ENCODE measurements at places on chromosomes 5 and 9.

DNA sequence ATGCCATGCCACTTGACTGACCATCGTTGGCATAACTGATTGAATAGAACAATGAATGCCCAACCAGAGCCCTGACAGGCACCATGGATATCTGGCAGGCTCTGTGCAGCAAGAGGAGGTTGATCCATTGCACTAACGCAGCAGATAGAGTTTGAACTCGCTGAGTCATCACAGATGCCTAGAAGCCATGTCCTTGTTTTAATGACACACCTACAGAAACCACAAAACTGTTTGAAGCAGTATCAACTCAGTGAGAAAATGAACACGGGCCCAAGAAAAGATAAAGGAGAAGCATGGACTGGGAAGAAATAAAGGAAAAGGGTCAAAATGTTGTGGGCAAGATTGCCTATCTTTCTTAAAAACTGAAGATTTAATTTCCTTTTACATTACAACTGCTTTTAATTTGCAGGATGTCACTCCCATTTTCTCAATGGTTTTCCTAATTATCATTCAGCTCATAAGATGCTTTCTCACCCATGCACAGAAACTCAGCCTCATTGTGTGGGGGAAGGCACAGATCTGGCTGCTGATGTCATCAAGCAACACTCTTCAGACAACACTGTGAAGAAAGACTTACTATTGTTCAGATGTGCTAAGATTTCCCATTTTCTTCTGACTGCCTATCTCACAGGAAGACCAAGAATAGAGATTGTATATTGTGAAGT is 129.0 kb downstream of the PIK3R1 start:
- peak; percentile 41 for DNase-seq

DNA sequence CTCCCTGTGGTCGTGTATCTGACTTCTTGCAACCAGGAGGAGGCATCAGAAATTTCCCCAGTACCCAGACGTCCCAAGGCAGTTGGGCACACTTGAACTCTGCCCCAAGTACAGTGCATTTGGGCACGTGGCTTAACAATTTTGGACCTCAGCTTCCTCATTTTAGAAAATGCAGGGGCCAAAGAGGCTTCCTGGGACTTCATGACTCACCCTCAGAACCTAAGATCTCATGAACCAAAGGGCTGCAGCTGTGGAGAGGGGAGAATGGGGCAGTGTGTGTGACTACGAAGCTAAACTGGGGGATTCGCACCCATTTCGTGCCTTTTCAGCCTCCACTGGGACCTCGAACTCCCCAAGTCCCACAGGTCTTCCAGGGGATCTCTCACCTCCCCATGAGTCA is 59.2 kb downstream of the SYK start:
- no peak for DNase-seq

DNA sequence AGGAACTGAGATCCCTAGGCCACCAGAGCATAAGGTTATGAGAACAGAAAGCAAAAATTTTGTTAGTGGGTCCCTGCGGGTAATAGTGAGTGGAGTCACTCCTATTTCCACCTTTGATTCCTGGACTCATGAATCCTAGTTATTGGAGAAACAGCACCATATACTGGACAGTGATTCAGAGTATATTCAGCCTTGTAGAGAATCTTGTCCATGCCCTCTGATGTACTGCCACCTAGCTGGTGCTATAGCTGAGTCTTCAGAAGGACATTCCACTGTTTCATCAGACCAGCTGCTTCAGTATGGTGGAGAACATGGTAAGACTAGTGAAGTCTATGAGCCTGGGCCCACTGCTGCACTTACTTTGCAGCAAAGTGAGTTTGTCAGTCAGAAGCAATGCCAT is 25.0 kb upstream of the ITGA2 start:
- no peak for DNase-seq

DNA sequence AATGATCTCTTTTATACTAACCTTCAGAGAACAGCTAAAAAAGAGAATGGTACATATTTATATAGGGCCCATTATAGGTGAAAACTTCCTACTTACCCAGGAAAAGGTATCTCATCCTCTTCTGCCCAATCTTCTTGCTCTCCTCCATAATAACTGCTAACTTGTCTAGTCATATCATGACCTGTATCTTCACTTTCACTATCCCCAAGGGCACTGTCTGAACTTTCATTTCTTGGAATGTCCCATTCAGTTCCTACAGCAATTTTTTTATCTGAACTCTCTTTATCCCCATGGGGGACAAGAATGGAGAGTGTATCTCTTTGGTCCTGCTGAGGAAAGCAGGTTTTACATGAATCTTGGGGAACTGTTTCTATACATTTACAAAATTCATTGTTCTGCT is 36.4 kb upstream of the RAPGEF6 start:
- DNase-seq, result no peak

DNA sequence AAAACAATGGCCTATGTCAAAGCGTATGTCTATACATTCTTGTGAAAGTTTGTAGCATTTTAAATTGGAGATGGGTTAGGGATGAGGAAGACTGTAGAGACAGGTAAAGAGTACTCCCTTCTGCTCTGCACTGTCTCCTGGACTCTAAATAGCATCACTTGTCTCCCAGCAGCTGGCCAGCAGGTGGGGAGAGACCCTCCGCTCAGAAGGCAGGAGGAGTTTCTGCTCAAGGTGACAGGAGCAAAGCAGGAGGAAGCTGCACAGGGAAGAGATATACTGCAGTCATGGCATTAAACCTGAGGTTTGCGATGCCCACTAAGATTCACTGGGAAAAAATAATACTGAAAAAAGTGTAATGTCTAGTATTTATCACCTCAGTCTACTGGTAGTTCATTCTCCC is 10.7 kb upstream of the ASTN2 start:
- no peak for DNase-seq

- DNase-seq, result no peak
Measured at GRCh38 chr9:37787059-37787458, 2.2 kb upstream of the EXOSC3 start.

GRCh38 chr9:131273146-131273855 is 3.0 kb downstream of the FAM78A start:
- DNase-seq, result no peak

DNA sequence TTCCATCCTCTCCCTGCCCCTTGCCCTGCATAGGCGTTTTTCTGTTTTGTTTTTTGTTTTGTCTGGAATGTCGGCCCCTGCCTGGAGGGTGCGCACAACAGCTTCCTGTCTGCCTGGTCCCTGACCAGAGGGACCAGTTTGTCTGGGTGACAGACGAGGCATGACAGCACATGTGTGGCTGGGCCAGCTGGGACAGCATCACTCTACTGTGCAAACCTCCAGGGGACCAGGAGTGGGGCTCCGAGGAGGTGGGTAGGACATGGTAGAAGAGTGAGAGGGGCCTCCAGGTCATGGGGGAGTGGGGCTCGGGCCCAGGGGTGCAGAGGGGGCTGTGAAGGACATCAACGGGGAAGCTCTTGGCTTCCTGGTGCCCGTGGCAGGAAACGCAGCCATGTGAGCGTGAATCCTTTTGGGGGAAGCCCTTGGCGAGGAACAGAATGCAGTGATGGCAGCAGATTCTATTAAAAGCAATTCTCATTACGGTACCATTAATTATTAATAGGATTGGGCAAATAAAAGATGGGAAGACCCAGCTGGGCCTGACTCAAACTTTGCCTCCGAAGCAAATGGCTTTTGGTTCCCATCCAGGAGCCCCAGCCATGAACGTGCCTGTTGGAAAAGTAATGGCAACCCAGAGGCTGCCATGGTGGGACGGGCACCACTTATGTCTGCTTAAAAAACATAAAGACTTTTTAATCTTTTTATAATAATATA is 184.4 kb upstream of the IER5L start:
- no peak for DNase-seq

DNA sequence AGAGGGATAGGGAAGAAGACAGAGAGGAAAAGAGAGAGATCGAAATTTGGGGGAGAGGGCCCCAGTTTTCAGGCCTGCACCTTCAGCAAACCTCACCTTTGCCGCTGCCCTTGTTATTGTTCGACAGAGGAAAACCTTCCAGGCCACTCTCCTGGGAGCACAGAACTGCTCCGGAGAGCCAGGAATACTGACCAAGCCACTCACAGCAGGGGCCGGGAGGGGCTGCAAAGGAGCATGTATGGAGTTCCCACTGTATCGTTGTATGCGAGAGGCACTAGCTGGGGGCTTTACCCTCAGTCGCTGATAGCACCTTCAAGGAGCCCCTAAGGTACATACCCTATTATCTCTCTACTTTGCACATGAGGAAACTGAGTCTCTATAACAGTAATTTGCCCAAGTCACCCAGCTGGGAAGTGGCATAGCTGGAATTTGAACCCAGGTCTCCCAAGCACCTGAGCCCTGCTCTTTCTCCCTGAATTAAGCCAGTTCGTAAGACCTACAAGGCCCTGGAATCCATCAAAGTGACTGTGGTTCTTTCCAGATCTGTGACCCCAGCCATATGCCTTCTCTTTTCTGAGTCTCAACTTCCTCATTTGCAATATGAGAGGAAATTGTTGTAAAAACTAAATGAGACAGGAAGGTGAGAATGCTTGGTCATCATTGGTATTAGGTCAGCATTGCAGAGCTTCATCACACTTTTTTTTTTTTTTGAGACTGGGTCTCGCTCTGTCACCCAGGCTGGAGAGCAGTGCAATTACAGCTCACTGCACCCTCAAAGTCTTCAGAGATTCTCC is 21.0 kb upstream of the FOXE1 start:
- DNase-seq, result no peak

- peak; percentile 22 for DNase-seq
Measured at GRCh38 chr5:159051421-159052282, 48.1 kb downstream of the EBF1 start.

DNA sequence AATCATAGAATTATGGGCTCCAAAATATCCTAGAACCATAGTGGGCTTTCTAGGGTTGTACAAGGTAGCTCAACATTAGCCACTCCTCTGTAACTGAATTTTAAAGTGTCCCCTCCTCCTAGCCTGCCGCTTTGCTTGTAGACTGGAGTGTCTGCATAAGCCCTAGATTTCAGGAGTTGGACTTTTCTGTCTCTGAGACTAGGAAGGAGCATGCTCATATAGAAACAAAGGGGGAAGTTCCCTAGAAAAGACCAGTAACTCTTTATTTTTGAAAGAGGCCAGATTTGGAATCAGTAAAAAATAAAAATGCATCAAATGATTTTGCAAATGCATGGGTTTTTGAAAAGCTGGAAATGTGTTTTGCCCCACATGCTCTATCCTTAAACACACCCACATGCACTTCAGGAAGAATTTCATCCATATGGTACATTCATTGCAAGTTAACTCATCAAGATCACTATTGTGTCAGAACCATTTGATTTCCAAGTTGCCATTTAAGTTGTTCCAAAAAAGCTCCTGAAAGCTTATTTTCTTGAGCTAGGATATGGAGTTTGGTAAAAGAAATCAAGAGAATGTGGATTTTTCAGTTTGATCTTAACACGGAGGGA is 121.0 kb upstream of the NR3C1 start:
- no peak for DNase-seq

DNA sequence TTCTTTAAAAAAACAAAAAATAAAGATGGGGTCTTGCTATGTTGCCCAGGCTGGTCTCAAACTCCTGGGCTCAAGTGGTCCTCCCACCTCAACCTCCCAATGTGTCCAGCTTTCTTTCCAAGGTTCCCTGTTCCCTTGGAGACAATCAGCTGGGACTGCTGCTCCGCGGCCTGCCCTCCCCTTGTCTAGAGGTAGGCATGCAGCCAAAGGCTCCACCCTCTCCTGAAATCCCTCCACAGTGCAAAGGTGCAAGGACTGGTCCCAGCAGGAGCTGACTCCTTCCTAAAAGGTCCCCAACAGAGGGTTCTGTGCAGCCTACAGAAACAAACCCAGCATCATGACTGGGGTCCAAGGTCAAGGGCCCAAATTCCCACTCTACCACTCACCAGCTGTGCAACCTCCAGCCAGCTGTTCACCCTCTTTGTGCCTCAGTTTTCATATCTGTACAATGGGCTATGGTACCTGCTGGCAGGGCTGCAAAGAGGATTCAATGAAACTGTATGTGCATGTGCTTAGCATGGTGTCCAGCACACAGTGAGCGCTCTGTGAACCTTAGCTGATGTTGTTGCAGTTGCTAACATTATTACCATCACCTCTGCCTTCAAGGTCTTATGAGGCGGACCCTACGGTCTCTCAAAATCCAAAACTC is 47.5 kb downstream of the BARX1 start:
- no peak for DNase-seq

GRCh38 chr5:14884062-14884612 is 12.6 kb upstream of the ANKH start:
- DNase-seq, result no peak

- no peak for DNase-seq
Measured at GRCh38 chr9:107175041-107175440, 108.0 kb upstream of the RAD23B start.

- no peak for DNase-seq
Measured at GRCh38 chr5:33890131-33891032, 1.4 kb downstream of the ADAMTS12 start.

DNA sequence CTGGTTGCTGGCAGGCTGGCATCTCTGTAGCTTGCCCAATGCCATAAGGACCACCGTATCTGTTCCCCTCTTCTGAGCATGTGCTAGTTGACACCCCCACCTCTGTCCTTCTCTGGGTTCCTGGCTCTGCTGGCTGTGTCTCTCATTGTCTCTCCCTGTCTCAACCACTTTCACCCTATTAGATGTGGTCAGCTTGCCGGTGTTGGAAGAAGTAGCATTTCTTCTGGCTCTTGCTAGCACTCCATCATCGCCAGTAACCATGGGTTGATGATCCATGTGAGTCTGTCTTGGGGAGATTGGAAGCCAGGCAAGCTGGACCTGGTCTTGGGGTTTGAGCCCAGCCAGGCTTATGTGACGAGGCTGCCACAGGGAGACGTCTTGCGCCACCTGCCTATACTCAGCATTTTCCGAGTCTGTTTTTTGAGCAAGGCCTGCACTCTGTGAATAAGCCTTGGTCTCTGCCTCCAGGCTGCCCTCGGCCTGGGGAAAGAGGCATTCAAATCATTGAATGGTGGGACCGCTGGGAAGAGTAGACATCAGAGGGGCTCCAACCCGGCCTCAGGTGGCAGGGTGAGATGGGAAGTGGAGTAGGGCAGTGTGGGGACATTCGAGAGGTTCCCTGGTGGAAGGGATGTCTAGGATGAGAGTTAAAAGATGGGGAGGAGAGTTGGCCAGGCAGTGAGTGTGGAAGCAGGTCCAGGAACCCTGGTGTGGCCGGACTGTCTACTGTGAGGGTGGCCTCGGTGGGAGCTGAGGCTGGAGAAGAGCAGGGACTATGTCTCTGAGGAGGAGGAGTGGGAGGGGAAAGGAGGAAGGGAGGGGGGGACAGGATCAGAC is 74.3 kb downstream of the ZNF618 start:
- DNase-seq, result no peak

DNA sequence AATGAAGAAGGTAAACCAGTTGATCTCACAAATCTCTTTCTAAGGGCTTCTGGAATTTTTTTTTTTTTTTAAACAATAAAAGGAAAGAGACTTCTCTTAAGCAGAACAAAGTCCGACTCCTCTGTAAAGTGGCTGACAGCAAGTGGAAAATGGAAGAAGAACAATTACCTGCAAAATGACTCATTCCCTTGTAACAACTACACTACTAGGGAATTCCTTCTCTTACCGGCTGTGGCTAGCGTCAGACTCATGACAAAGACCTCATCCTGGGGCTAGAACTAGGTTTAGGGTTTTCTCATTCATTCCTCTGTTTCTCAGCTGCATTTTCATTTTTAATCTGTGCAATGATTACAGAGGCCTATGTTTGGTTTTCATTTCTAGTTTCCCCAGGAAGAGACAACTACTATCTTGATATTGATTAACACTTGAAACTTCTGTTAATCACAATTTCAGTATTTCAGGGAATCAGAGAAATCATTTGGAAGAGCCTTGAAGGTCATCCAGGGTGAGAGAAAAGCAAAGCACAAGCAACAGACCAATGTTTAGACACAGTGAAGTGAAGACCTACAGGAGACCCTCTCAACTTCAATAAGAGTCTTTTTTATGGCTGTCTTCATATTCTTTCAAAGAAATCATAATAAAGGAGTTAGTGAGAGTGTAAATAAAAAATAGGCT is 437.9 kb downstream of the RAB3C start:
- no peak for DNase-seq

- DNase-seq, result no peak
Measured at GRCh38 chr9:5909976-5910375, 19.3 kb downstream of the MLANA start.

Data from A673 (cell line).